ENCODE measurements at places on chromosomes 3 and 15. TPM values are rescaled to one million over a fixed set of nuclear protein-coding genes. Genes with fewer than 3 reads are reported as not detected.

The FRMD5 gene
- total RNA-seq, result 27.2 TPM

The SHC4 gene
- 0.44 TPM for total RNA-seq

The PSTPIP1 gene
- total RNA-seq, result 0.79 TPM

The ADAMTS17 gene
- 4.2 TPM for total RNA-seq

The THPO gene
- total RNA-seq, result not detected

The CYP1A1 gene
- total RNA-seq, result 1.5 TPM

The SLC22A14 gene
- total RNA-seq, result 0.22 TPM

The CPNE4 gene
- not detected for total RNA-seq

The LRRC31 gene
- total RNA-seq, result not detected

The KLHL24 gene
- total RNA-seq, result 21.0 TPM

The MKRN2OS gene
- not detected for total RNA-seq

The FAM162A gene
- 74.1 TPM for total RNA-seq
